Activated naive CD4-positive, alpha-beta T cell (primary cell): ENCODE measurements at places on chromosomes 6 and 20.

DNA sequence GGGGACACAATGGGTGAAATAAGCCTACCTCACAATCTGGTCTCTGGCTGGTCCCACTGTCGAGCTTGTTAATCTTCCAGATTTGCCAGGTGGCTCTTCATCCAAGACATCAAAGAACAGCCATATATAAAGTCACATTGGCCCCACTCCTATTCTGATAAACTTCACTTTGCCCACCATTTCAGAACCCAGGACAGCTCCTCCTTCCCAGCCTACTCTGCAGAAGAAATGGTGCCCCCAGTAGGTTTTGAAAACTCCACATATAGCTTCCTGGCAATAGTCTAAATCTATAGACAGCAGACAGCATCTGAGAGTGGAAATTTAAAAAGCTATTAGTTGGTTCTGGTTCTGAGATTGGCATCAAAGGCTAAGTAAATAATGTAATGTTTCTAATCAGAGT, 143.1 kb upstream of the PCSK2 start:
- DNase-seq = no peak

- no peak for DNase-seq
Observed at GRCh38 chr6:110191477-110191876, 11.2 kb downstream of the CDC40 start.

- DNase-seq = no peak
Observed at GRCh38 chr6:19042420-19042819, 655.3 kb downstream of the RNF144B start.

DNA sequence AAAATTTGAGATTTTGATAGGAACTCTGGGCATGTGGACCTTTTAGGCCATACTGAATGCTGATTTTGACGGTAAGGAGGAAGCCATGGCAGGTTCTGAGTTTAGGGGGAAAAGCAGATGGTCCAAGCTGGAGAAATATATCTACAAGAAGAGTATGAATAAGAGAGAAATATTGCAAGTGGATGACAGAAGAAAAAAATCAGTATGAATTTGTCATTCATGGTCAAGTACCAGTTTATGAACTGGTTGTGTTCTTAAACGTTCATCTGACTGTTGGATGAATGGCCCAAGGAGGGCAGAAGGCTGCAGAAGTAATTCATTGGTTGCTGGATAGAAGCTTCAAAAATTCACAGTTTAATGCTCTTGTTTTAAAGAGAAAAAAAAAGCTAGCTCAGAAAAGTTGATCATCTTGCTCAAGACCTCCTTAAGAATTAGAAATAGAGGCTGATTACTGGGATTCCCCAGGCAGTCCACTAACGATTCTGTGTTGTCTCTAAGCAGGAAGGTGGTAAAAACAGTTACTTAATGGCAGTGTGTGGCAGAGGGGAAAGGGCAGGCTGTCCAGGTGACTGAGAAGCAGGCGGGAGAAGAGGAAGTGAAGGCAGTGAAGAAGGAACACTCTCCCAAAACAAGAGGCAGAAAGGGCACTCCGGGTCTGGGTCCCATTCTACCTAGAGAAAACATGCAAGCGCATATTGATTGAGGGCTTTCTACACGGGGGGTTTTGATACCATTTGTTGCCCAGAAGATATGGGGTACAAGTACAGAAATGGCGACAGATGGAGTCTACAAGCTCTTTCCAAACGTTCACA, 2.0 kb upstream of the DUSP22 start:
- DNase-seq = no peak

DNA sequence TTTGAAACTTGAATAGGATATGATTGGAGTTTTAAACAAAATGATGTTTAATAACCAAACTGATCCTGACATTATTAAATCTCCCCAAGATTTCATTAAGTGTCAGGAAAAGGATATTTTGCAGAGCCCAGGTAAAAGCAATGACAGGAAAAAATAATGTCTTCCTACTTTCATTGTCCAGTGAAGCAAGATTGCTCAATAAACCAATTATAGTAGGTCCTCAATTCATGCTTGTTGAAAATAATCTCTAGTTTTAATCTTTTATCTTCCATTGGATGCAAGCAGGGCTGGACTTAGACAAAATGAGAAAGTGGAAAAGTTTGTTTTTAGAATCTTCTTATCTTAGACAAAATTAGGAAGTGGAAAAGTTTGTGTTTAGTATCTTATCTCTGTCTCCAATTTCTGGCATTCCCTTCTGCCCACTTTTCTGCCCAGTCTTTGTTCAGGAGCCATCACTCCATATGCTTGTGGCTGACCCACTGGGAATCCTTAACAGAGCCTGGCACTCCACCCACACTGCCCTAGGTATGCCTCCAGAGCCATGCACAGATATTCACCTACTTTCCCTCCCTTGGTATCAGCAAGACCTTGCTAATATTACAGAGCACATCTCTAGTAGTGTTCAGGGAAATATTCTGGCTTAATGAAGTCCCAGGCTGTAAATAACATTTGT, 57.0 kb upstream of the CARMIL1 start:
- no peak for DNase-seq

GRCh38 chr6:132280436-132280835, 120.8 kb downstream of the MOXD1 start:
- no peak for DNase-seq

DNA sequence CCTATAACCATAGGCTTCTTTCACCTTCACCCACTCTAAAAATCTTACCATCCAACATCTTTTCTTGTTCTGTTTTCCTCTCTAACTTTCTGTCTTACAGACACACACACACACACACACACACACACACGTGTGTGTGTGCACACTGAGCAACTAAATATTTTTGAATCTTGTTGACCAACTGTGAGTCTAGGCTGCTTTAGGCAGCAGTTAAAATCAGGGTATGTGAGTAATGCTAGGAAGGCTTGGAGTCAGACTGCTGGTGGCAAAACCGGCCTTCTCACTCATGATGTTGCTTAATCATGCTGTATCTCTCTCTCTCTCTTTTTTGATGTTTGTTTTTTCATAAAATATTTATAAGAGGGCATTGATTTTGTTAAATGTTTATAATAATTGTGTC, 103.1 kb upstream of the TBX18 start:
- no peak for DNase-seq

- no peak for DNase-seq
Observed at GRCh38 chr6:154169193-154169847, 130.3 kb downstream of the OPRM1 start.

- DNase-seq = no peak
Observed at GRCh38 chr6:143059663-143060353, 881 bp upstream of the AIG1 start.
